Right atrium auricular region (tissue), 2 donors: ENCODE measurements at places on chromosomes 12 and 14. TPM values are rescaled to one million over a fixed set of nuclear protein-coding genes. Genes with fewer than 3 reads are reported as not detected.
A peak's percentile ranks its signal among the peaks of the same experiment; 100 is the strongest.

- DNase-seq = no peak
These were observed 26.3 kb downstream of the NKX2-1 start for GRCh38 chr14:36493761-36494160.

DNA sequence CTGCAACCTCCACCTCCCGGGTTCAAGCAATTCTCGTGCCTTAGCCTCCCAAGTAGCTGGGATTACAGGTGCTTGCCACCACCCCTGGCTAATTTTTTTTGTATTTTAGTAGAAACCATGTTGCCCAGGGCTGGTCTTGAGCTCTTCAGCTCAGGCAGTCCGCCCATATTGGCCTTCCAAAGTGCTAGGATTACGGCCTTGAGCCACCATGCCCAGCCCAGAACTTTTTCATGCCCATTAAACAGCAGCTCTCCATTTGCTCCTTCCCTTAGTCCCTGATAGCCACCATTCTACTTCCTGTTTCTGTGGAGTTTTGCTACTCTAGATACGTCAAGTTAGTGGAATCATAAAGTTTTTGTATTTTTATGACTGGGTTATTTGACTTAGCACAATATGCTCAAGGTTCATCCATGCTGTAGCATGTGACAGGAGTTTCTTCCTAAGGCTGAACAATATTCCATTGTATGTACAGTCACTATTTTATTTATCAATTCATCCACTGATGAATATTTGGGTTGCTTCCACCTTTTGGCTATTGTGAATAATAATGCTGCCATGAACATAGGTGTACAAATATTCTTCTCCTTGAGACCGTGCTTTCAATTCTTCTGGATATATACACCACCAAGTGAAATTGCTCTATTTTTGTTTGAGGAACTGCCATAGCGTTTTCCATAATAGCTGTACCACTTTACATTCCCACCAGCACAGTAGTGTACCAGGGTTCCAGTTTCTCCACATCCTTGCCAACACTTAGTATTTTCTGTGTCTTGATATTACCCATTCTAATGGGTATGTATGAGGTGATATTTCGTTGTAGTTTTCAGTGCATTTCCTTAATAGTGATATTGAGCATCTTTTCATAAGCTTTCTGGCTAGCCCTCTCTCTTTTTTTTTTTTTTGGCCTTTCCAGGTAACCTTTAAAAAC, 15.0 kb downstream of the ATF1 start:
- DNase-seq = no peak

- no peak for DNase-seq
These were observed 17.8 kb upstream of the KLC1 start for GRCh38 chr14:103611215-103611614.

DNA sequence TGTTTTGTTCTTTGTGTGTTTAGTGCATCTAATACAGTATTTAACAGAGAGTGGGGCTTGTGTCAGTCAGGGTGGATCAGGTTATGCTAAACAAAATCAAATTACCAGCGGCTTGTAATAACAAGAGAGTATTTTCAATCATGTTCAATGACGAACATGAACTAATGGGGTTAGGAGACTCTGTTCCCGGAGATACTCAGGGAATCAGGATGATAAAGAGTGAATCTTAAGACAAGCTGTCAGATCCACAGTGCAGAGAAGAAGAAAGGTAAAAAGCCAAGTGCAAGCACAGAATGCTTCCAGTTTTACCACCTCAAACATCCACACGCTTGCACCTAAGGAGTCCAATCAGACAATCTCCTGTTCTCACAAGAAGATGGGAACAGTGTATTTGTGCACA, 1331.5 kb upstream of the TMEM132C start:
- DNase-seq = no peak

GRCh38 chr12:117067638-117068037, 31.6 kb downstream of the TESC start:
- DNase-seq = no peak

GRCh38 chr14:70317969-70318634, 41.4 kb downstream of the COX16 start:
- no peak for DNase-seq

- DNase-seq = no peak
These were observed 256.2 kb upstream of the DDHD1 start for GRCh38 chr14:53409289-53409688.

DNA sequence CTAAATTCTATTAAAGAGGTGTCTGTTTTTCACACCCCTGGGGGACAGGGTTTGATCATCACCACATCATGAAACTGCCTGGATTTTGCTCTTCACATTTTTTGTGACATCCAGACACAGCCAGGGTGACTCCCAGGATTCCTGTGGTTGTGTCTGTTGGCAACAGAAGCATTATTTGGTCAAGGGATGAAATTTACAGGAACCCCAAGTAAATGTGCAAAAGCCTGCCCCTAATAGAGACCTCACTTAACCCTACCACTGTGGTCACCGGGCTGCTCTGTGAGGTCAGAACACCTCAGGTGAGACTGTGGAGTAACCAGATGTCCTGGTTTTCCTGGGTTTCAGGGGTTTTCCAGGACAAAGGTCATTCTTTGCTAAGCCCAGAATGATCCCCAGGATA, 103.8 kb downstream of the DAD1 start:
- DNase-seq = no peak

GRCh38 chr12:99983456-99984258, 1.1 kb downstream of the ANKS1B start:
- no peak for DNase-seq

DNA sequence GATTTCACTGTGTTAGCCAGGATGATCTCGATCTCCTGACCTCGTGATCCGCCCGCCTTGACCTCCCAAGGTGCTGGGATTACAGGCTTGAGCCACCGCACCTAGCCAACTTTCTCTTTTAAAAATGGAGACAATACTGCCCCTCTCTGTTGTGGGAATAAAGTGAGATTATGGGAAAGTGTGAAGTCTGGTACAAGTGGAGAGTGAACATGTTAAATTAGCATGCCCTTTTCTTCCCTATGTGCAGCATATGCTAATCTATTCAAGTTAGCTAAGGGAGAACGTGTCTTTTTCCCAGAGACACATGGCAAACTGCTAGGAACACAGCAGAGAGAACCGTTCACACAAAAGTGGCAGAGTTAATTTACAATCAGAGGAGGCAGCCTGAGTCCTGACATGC, 1.5 kb downstream of the COPS7A start:
- no peak for DNase-seq

DNA sequence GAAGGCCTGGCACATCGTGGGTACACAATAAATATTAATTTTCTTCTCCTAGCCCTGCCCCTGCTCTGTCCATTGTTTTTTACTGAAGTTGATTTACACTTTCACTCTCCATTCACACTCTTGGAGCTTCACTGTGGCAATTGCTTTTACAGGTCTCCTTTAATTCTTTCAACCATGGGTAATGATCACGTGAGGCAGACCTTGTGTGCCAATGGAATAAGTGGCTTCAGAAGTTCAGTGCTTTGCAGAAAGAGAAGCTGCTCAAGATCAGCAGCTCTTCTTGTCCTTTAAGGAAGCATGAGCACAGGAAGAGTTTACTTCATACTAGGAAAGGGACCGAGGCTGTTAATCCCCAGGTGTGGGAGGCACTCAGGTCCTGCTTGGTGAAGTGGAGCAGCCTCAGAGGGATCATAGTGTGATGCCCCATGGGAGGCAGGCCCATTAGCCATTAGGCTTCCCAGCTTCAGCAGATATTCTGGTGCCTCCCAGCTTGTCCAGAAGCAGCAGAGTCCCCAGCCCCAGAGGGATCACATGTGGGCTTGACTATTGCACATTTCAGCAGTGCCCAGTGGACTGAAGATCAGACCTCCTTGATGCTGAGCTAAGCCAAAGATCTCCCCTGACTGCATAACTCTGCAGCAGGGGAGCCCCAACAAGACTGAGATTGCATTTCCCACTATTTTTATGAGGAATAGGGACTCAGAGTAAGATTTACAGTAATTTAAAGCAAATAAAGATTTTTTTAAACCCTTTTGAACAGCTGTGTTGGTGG, 5.0 kb upstream of the SLC35F4 start:
- DNase-seq = no peak

GRCh38 chr12:70260646-70261045, 17.4 kb downstream of the CNOT2 start:
- DNase-seq = no peak

DNA sequence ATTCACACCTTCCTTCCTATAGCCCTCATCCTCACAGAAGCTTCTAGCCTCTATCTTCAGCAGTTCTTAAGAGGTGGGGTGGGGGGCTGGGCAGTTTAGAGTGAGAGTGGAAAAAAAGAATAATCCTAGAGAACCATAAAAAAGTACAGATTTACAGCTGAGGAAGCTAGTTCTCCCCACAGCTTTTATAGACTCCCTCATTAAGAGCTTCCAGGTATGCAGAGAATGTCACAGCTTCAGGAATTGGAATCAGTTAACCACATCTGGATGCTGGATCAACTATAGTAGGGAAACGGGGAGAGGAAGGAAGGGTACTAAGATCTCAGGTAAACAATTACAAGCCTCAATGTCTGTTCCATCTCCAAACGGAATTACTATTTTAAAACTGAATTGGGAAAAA, 12.3 kb downstream of the GDF11 start:
- DNase-seq = no peak

- no peak for DNase-seq
These were observed 79.5 kb downstream of the RPS29 start for GRCh38 chr14:49506650-49507049.

DNA sequence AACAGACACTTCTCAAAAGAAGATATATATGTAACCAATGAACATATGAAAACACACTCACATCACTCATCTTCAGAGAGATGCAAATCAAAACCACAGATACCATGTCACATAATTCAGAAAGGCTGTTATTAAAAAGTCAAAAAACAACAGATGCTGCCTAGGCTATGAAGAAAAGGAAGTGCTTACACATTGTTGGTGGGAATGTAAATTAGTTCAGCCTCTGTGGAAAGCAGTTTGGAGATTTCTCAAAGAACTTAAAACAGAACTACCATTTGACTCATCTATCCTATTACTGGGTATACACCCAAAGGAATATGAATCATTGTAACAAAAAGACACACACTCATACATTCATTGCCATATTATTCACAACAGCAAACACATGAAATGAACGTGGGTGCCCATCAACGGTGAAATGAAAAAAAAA, 35.1 kb downstream of the EIF2S3B start:
- DNase-seq = no peak

DNA sequence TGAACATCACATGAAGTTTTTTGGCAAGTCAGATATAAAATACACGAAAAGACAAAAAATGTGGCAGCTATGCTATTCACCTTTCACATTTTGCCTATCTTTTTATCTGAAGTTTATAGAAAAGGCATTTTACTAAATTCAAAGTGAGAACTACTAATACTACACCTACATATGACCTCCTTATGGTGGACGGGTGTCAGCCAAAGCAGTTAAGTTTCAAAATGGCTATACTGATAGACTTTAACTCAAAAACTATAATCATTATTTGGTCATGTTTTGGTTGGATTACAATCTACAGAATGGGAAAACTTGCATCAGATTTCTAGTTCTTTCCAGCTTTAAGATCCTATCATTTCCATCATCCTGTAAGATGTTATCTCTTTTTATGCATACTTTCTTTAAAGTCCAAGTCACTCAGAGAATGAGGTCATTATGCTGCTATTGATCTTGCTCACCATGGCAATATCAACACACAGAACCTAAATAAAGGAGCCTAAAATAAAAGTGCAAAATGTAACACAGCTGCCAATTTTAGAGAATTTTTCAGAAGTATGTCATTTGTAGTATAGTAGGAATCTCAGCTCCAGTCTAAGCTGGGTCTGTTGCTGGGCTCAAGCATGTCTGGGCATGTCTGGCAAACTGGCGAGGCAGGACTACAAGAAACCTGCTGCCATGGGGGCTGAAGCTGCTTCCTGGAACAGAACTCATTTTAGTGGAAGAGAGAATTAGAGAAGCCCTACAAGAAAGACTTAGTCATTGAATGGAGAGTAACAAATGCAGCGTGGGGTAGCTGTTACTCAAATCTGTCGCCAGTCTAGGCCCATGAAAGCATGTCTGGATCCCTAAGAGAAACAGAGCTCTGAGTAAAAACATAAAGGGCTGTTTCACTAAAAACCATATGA, 7.6 kb upstream of the AEBP2 start:
- DNase-seq = no peak

DNA sequence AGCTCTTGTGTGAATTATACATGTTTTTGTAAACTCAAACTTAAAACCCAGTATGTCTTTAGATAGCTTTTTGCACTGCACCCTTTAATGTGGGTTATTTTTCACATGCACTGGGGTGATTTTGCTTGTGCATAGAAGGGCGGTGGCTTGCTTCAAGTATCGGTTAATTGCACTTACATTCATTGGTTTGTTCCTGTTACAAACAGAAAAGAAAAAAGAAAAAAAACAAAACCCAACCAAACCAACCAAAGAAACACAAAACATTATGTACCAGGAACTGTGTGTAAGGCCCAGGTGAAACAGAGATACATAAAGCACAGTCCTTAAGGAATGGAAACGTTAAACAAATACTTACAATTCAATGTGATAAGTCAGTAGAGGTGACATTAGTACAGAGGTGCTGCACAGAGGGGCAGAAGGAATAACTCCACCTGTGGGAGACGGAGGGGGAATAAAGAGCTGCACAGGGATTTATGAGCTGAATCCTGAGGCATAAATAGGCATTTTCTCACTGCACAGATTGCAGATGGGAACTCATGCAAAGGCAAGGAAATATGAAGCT, 151.4 kb downstream of the KTN1 start:
- DNase-seq = peak; percentile 4

- no peak for DNase-seq
These were observed 304.7 kb upstream of the SYT1 start for GRCh38 chr12:78559886-78560285.

DNA sequence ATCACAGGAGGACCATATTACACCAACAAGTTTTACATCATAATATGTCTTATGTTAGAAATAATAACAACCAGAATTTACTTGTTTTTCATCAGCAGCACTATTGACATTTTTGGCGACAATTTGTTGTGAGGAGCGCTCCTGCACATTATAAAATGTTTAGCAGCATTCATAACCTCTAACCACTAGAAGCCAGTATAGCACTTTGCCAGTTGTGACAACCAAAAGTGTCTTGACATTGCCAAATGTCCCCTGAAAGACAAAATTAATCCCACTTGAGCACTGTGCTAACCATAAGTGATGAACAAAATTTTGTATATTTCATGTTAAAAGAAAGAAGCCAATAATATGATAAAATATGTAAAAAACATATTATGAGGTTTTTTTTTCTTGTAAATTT, 356.9 kb upstream of the LMO3 start:
- no peak for DNase-seq

The KIF26A gene
- total RNA-seq = 5.6 TPM

The OTOGL gene
- total RNA-seq = 10.9 TPM

The SYCP3 gene
- total RNA-seq = not detected

The SMCO2 gene
- total RNA-seq = not detected

The DTX3 gene
- 32.5 TPM for total RNA-seq

The PPP1R3E gene
- 3.9 TPM for total RNA-seq
